Urinary bladder (tissue), 4 donors: ENCODE measurements at places on chromosomes 4 and X.

DNA sequence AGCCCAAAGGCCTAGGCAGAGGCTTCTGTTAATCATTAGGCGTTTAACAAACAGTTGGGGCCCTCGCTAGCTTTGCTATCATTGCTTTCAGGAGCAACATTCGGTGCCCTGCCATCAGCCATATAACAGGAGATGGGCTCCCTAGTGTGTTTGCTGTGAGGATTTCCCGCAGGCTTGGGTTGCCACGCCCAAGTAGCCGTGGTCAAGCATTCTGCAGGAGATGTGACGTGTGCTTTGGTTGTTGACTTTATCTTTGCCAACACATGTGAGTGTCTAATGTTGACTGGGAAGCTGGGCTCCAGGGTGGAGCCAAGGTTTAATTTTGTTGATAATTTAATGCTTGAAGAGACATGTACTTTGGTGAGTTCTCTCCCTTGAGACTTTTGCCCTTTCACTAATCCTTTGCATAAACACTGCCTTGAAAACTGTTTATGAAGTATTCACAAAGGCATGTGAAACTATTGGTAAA is 184.6 kb upstream of the KIT start:
- no peak for DNase-seq

DNA sequence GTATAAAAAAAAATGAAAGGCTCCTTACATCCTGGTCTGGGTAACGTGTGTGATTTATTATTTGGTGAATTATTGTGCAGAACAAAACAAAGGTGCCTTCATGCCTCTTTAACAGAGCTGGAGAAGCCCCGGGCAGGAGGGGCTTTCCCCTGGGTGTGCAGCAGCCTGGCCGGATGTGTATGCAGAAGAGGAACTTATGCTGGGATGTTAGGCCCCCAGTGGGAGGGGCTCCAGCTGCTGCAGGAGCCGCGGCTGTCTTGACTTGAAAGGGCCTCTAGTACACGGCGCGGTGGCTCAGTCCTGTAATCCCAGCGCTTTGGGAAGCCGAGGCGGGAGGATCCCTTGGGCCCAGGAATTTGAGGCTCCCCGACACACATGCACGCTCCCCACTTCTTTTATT is 16.0 kb downstream of the CCNQ start:
- DNase-seq = peak; percentile 25

GRCh38 chr4:26878794-26879391 is 18.3 kb downstream of the STIM2 start:
- no peak for DNase-seq

DNA sequence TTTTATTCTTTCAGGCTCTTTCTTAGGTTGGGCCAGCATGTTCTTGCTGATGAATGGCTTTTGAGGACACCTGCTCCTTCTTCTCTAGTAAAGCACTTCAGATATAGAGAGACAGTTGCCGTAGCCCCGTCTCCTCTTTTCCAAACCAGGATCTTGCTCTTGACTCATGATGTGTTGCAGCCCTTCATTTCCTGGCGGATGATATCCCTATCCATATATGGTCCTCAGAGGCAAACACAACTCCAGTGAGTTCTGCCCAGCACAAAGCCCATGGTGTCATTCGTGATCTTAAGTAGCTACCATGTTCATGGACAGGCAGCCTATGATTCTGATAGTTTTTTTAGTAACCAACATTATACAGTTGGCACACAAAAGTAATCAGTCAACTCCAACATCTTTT is 59.8 kb upstream of the ACSL1 start:
- no peak for DNase-seq

- DNase-seq = no peak
Measured at GRCh38 chrX:52410439-52411394, 41.9 kb downstream of the XAGE2 start.

DNA sequence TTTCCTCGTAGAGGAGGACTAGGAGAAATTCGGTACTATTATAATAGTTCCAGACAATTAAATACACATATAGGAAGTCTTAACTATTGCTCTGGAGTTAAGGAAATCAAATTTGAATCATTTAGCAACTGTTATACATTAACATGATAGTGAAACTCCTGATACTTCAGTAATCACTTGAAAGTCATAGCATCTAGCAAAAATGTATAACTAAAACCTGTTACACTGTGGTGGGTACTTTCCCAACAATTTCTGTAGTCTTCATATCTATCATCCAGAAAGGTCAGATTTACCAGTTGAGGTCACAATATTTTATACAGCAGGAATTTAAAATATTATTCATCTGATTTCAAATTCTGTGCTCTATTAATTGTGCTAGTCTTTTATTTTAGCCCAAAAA is 669.6 kb upstream of the PCDH10 start:
- DNase-seq = no peak

GRCh38 chr4:53905941-53906377 is 158.4 kb downstream of the CHIC2 start:
- DNase-seq = no peak

GRCh38 chr4:43244688-43245382 is 352.3 kb downstream of the GRXCR1 start:
- no peak for DNase-seq

GRCh38 chr4:106343865-106344646 is 24.5 kb downstream of the GIMD1 start:
- no peak for DNase-seq

- DNase-seq = no peak
Measured at GRCh38 chrX:54933150-54933826, 12.7 kb downstream of the TRO start.

- no peak for DNase-seq
Measured at GRCh38 chr4:38313175-38313574, 350.8 kb upstream of the KLF3 start.

GRCh38 chr4:25112366-25112994 is 47.8 kb downstream of the SEPSECS start:
- DNase-seq = no peak

DNA sequence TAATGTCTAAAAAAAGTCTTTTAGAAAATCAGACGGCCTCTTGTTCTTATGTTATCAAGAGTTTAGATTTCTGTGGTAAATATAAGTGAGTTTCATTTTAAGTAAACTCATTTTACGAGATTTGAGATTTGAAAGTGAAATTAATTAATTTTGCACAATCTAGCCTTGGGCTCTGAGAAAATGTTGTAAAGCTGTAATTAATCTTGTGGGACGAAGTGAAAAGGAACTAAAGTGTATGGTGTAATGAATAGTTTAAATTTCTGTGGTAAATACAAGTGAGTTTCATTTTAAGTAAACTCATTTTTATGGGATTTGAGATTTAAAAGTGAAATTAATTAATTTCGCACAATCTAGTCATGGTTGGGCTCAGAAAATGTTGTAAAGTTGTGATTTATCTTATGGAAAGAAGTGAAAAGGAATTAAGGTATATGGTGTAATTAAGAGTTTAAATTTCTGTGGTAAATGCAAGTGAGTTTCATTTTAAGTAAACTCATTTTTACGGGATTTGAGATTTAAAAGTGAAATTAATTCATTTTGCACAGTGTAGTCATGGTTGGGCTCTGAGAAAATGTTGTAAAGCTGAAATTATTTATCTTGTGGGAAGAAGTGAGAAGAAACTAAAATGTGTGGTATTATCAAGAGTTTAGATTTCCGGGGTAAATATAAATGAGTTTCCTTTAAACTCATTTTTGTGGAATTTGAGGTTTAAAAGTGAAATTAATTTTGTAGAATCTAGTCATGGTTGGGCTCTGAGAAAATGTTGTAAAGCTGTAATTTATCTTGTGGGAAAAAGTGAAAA is 1.6 kb downstream of the SCML1 start:
- DNase-seq = no peak

DNA sequence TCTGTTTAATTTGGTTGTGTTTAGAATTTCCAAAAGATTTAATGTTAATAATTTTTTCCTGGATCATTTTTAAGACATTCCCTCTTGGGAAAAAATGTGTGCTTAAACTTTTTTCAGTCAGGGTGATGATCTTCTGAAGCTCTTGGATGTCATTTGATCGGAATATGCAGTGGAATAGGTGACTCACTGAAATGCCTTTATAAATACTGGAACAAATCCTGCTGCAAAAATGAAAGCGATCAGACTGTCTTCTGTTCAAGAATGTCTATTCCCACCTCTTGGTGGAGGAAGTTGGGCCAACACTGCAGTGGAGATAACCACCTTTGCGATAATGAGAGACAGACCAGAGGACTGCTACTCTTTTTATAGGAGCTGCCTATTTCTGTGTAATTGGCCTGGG is 46.7 kb downstream of the LARP1B start:
- no peak for DNase-seq

GRCh38 chr4:131426023-131426758 is 1722.9 kb upstream of the PCDH10 start:
- DNase-seq = no peak

- DNase-seq = no peak
Measured at GRCh38 chrX:102546828-102547493, 30.4 kb upstream of the TMSB15A start.

DNA sequence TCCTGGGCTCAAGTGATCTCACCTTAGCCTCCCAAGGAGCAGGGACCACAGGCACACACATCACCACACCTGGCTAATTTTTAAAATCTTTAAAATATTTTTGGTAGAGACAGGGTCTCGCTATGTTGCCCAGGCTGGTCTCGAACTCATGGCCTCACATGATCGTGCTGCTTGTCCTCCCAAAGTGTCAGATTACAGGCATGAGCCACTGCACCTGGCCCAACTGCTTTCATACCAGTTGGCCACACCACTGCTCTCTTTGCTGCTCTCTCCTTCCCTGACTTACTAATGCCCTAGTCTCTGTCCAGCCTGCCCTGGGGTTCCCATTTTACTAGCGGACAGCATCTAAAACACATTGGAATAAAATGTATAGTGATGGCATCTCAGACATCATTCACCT is 67.1 kb downstream of the CLDN22 start:
- DNase-seq = no peak

DNA sequence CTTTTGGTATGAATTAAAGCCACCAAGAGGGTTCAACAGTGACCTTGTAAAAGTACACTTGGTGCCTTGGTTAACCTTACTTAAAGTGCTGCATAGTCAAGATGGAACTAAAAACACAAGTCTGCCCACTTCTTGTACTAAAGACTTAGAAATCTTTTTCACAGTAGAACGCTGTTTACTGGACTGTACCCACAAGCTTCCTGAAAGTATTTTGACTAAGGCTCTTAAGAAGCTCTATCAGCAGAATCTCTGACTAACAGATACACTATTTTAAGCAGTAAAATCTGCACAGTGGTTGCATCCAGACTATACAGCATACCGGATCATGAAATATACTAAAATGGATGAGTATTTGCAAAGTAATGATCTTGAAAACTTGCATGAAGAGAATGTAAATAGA is 7.2 kb downstream of the RAB28 start:
- no peak for DNase-seq

DNA sequence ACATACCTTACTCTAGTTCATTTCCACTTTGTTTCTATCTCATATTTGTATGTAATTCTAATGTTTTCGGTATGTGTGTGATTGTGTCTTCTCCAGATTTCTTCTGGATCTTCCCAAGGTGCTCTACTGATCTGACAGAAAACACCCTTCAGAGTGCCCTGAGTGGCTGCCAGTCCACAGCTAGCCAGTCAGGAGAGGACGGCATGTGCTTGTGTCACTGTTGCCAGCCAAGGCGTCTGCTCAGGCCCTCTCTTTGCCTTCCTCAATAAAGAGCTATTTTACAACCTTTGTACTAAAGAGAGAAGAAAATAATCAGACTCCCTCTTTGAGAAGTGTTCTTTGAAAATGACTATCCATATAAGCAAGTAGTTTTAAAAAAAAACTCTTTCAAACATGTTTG is 29.0 kb downstream of the CD99L2 start:
- DNase-seq = no peak

- no peak for DNase-seq
Measured at GRCh38 chrX:9866633-9867032, 80.4 kb downstream of the SHROOM2 start.
